Smooth muscle cell of trachea (primary cell): ENCODE measurements at places on chromosomes 7 and 10. TPM values are rescaled to one million over a fixed set of nuclear protein-coding genes. Genes with fewer than 3 reads are reported as not detected.

TSPAN15 gene
- 0.44 TPM in 1 of 2 replicates, not detected in the other for total RNA-seq

ZPBP gene
- not detected in 2 replicates for total RNA-seq

SLC16A9 gene
- total RNA-seq, result 0.33 and 1.9 TPM in 2 replicates

ATOH7 gene
- total RNA-seq, result 0.17 TPM in 1 of 2 replicates, not detected in the other

HKDC1 gene
- total RNA-seq, result under 0.01 and 0.50 TPM in 2 replicates

IFIT1B gene
- not detected in 2 replicates for total RNA-seq

ZNF775 gene
- 5.1 and 10.6 TPM in 2 replicates for total RNA-seq

OPALIN gene
- total RNA-seq, result not detected in 2 replicates

NUP42 gene
- 19.8 and 19.9 TPM in 2 replicates for total RNA-seq

MSRB2 gene
- total RNA-seq, result 13.8 and 20.2 TPM in 2 replicates

PLXDC2 gene
- 1.7 and 2.8 TPM in 2 replicates for total RNA-seq

TMEM236 gene
- under 0.01 TPM in 2 replicates for total RNA-seq

EVX1 gene
- not detected in 2 replicates for total RNA-seq

NXPH1 gene
- not detected in 2 replicates for total RNA-seq

HOXA13 gene
- total RNA-seq, result under 0.01 TPM in 2 replicates
